ENCODE measurements at places on chromosomes 3 and 15. TPM values are rescaled to one million over a fixed set of nuclear protein-coding genes. Genes with fewer than 3 reads are reported as not detected.
A peak's percentile ranks its signal among the peaks of the same experiment; 100 is the strongest.

GRCh38 chr3:19738846-19739245 is 195.2 kb downstream of the EFHB start:
- DNase-seq, result no peak

DNA sequence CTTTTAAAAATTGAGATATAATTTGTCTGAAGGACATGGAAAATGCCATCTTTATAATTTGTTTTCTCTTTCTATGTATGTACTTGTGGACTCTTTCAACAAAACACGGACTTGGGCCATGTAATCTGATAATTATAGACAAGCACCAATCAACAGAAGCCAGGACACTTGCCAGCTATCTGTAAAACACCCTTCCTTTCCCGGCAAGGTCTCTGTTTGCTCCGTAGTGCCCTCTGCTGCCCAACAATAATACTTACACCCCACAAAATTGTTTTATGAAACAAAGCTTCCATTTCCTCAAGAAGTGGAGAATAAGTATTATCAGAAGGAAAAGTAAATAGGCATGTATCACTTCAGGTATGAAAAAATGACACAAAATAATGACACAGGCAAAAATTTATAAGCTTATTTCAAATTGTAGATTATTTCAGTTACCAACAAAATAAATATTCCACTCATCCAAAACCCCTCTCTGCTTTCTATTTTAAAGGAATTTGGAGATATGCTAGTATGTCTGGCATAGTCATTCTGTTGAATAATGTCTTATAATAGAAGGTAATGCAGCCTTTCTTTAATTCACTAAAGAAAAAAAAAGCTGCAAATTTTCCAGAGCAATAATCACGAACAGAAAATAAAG is 32.8 kb downstream of the MYH15 start:
- DNase-seq, result peak; percentile 72

DNA sequence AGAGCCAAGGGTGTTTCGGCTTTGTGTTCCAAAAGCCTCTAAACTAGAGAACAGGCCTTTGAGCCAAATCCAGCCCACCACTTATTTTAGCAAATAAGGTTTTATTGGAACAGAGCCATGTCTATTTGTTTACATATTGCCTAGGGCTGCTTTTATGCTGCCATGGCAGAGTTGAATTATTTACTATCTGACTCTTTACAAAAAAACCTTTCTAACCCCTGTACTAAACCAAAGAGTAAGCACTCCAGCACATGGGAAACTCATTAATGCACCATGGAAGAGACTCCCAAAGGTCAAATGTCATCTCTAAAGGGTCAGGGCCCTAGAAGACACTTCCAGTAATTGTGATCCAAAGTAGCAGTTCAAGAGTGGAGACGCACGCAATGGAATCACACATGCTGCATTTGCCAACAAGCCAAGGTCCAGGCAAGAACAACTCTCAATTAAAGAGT is 22.3 kb downstream of the OSBPL10 start:
- no peak for DNase-seq

GRCh38 chr3:76990606-76991005 is 49.3 kb upstream of the ROBO2 start:
- no peak for DNase-seq

GRCh38 chr3:64185436-64185835 is 39.8 kb downstream of the PRICKLE2 start:
- DNase-seq, result no peak

DNA sequence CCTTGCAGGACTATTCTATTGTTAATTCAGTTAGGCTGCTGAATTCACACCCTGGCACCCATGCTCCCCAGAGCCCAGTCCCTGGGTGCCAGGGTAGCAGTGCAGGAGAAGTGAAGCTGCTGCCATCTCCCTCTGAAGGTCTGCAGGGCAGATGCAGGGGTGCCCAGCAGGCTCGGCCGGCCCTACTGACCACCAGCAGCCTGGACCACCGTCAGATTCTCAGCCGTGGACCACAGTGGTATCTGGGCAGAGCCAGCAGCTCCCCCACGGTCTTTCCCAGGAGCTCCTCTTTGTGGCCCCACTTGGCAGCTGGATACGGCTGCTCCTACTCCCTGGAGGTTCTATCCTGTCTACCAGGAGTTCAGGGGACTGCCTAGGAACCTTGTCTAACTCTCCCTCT is 46.8 kb downstream of the ALDH1L1 start:
- no peak for DNase-seq

- DNase-seq, result no peak
Measured at GRCh38 chr3:121980450-121980796, 41.6 kb downstream of the ILDR1 start.

DNA sequence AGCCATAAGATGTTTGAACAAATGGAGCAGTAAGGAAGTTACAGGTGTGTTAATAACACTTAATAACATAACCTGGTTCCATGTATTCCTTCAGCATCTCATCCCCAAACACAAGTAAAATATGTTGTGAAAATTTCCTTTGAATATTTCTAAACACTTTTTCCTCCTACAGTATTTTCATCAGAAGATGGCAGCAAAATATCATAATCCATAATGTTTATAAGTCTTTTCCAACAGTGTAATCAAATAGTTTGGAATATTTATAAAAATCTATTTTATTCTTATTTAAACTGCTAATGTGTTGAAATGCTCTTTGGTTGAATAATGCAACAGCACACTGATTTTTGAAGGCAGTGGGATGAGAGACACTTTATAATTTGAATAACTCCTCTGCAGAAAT is 1020.5 kb downstream of the OTOL1 start:
- no peak for DNase-seq

- no peak for DNase-seq
Measured at GRCh38 chr3:34001022-34001421, 202.6 kb downstream of the PDCD6IP start.

- no peak for DNase-seq
Measured at GRCh38 chr15:78195735-78196201, 38.6 kb downstream of the ACSBG1 start.

DNA sequence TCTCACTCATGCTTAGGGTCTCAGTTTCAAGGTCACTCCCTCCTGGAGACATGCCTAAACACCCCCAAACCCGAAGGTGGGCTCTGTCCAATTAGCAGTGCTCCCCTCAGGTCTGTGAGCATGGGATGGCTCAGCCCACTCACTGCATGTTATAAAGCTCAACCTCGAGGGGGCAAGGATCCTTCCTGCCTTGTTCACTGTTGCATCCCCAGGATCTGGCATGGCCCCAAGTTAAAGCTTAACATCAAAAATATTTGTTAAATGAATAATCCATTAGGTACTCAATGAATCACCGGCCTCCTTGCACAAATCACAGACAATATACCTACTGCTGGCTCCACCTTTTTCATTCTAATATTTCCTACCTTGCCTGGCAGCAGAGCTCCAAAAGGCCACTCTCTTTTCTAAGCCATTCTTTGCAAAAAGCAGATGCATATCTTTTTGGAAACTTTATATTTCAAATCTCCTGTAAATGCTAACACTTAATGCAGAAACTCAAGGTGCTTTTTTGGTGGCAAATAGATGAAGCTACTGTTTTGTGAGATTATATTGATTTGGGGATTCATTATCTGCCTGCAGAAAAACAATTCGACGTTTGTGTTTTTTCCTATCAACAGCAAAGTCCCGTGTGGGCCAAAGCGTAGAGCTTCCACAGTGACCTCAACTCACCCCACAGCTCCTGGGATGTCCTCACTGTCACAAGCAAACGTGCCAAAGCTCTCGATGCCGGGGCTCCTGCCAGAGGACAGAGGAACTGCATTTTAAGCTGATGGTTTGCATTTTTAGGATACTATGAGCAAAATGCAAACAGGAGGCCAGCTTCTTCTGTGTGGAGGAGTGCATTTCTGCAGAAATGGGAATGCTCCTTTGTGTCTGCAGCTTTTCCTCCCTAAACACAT is 35.4 kb downstream of the PCOLCE2 start:
- DNase-seq, result peak; percentile 24

- DNase-seq, result no peak
Measured at GRCh38 chr3:99755831-99756230, 61.8 kb upstream of the CMSS1 start.

- no peak for DNase-seq
Measured at GRCh38 chr3:155110022-155110421, 29.9 kb downstream of the MME start.

GRCh38 chr3:22569570-22569969 is 633.6 kb upstream of the UBE2E2 start:
- DNase-seq, result no peak

- DNase-seq, result no peak
Measured at GRCh38 chr3:9770276-9770812, 597 bp upstream of the CAMK1 start.

DNA sequence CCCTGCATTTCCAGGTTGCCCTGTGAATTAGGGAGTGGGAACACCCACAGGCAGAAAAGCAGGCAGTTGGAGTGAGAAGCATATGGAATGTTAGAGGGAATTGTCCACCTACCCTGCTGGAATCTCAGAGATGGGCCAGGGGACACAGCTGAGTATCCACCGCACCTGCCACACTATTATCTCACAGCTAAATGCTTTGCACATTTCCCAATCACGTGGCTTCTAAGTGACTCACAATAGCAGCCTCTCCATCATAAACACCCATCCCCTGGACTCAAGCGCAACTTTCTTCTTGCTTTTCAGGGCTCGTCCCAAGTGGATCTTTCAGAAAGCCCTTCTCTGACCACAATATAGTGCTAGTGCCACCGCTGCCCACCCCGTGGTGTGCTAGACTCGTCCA is 389.0 kb upstream of the LMCD1 start:
- no peak for DNase-seq

DNA sequence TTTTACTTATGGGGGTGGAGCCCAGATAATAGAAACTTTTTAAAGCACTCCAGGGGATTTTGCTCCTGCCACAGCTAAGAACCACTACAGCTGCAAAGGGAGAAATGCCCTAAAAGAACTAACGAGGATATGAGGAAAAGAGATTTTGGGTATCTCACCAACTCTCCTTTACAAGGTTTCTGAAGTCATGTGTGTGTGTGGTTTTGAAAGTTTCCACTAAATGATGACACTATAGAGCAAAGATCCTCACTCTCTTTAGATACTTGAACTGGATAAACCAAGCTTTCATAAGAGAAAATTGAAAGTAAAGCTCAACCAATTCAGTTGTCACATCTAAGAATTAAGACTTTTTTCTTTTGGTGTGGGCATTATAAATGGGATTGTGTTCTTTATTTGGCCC is 455.3 kb upstream of the ALCAM start:
- no peak for DNase-seq

- DNase-seq, result no peak
Measured at GRCh38 chr3:100606894-100607512, 2.4 kb upstream of the ADGRG7 start.

DNA sequence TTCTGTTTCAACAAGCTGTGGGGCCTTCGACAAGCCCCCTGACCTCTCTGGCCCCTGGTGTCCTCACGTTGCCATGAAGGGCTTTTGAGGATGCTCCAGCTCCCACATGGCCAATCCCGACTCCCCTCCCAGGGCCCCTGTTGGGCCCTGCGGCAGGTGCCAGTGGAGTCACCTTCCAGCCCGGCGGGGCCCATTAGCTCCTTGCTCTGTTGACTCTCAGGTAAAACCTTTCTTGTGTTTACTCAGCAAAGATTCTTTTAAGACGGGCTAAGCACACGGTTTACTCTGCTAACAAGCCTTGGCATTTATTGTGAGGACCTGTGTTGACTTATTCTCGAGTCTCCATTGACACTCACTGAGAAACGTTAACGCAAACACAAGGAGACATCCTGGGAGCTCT is 15.0 kb downstream of the RPLP1 start:
- DNase-seq, result no peak

DNA sequence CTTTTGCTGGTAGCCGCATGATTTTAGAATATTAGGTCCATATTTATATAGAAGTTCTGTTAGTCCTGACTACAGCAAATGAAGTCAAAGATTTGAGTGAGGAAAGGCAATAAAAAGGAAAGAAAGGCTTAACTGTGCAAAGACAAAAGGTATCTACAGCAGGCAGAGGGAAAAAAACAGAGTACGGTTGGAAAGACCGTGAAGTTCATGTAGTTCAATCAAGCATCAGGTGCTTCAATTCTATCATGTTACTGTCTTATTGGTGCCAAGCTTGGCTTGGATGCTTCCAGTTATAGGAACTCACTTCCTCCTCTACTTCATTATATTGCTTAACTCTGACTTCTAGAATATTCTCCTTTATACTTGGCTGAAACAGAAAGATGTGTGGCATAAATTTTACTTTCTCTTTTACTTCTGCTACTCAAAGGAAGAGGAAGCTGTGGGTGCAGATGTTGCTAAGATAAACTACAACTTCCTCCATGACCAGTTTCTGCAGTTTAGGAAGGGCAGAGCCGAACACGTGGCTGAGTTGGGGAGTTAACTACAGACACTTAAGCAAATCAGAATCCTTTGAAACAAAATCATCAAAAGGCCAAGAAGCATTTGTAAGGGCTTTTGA is 72.6 kb upstream of the ZBED2 start:
- no peak for DNase-seq

DNA sequence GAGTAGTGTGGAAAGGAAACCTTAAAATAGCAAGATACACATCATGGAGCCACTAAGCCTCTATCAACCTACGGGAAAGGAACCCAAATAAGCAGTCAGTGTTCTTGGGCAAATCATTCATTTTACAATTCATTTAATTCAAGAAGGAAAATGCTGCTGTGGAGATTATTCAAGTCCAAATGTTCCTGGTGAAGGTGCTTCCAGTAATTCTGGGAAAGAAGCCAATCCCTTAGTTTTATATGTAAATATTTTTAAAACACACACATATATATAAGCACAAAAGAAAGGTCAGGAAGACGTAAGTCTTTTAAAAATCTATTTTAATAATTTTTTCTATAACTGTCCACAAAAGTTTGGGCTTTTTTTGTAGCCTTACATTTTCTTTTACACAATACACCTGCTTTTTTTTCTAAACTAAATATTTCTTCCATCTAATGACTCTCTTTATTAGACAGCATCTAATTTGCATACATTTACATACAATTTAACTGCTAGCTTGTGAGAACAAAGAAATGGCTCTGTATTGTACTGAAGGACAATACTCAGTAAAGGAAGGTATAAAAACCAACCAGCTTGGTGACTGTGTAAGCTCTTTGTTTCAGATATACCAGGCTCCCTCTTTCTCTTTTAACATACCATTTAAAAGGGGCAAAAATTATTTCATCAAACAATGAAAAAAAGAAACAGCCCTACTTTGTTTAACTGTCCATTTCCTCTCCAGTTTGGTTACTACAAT is 269.5 kb downstream of the ZBTB20 start:
- no peak for DNase-seq

DNA sequence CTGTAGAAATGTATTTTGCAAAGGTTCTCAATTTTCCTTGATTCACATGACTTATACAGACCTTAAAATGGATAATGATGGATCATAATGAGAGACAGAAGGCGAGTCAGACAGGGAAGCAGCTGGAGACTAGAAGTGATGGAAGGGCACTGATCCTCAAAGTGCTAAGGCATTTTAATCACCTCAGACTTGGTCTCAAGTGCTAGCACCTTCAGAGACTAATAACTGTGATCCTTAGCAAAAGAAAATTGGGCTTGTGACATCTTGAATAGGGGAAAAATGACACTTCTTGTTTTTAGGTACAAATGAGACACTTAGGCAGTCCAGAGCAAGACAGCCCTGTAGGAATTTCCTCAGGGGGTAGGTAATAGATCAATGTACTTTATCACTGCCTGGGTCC is 1011.7 kb downstream of the SQOR start:
- no peak for DNase-seq

Gene MGLL
- 6.8 TPM for total RNA-seq

Gene MOBP
- total RNA-seq, result not detected

Gene PODXL2
- total RNA-seq, result 5.7 TPM

Gene FETUB
- total RNA-seq, result not detected

Gene VIPR1
- 9.6 TPM for total RNA-seq

Gene CRABP1
- total RNA-seq, result 0.47 TPM

Gene NMNAT3
- 5.7 TPM for total RNA-seq

Gene SH2D7
- total RNA-seq, result not detected

Measured in HCT116 (cell line).